ENCODE measurements at places on chromosomes 12 and 14. TPM values are rescaled to one million over a fixed set of nuclear protein-coding genes. Genes with fewer than 3 reads are reported as not detected.

GRCh38 chr14:69047255-69047654 is 68.2 kb upstream of the ACTN1 start:
- no peak for DNase-seq

DNA sequence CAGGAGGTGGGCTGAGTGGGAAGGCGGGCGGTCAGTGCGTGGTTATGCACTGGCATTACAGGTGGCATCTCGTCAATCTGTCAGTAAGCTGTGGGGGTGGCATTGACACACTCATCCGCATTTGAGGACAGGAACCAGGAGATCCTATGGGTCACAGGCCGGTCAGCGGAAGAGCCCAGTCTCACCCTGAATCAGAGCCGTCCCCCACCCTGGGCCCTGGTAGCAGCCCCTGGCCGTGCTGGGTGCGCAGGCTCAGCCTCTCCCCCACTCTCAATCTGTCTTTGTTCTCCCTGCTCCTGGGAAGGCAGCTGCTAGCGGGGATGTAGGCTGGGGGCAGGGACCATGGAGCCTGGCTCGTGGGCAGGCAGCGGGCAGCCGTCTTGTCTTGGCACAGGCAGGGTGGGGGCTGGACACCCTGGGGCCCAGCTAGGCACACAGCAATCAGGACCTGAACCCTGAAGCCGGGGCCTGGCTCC is 5.1 kb downstream of the INF2 start:
- no peak for DNase-seq

DNA sequence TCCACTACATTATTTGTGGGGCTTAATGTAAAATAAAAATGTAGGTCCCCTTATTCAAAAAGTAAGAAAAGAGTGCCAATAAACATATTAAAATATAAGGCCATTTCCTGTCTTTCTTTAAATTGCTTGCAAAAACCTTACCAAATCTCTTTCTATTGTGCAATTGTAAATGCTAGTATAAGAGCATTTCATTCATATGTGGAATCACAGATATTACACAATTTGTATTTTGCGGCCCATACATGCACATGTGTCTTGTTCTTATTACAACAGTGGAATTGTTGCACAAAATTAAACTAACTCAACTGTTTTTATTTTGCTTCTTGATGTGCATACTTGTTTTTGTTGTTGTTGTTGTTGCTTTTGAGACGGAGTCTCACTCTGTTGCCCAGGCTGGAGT is 20.1 kb upstream of the CRADD start:
- DNase-seq, result no peak

DNA sequence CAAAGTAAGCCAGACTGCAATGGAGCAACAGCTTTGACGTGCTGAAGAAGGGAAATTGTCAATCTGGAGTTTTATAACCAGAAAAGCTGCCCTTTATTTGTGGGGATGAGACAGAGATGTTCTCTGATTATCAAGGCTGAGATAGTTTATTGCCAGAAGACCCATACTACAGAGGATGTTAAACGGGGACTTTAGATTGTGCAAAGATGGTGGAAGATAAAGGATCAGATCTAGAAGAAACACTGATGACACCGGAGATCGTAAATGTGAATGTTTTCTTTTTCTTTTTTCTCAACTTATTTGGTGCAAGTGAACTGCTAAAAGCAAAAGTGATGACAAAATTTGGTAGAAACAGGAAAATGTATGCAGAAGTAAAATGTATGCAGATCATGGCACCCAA is 178.3 kb upstream of the PLEKHG7 start:
- DNase-seq, result no peak

The ARL1 gene
- total RNA-seq, result 59.2 TPM

The LRTM2 gene
- not detected for total RNA-seq

GRCh38 chr12:114762490-114763110 is 78.6 kb upstream of the TBX3 start:
- no peak for DNase-seq

DNA sequence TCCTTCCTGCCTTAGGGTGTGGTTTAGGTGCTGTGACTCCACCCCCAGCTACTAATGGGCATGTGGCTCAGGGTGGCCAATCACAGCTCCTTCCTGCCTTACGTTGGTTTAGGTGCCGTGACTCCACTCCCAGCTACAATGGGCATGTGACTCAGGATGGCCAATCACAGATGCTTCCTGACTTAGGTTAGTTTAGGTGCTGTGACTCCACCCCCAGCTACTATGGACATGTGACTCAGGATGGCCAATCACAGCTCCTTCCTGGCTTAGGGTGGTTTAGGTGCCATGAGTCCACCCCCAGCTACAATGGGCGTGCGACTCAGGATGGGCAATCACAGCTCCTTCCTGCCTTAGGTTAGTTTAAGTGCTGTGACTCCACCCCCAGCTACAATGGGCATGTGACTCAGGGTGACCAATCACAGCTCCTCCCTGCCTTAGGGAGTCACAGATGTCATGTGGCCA is 163.9 kb downstream of the TBX5 start:
- DNase-seq, result no peak

- DNase-seq, result no peak
These were observed 1.2 kb upstream of the COX14 start for GRCh38 chr12:50110762-50111351.

DNA sequence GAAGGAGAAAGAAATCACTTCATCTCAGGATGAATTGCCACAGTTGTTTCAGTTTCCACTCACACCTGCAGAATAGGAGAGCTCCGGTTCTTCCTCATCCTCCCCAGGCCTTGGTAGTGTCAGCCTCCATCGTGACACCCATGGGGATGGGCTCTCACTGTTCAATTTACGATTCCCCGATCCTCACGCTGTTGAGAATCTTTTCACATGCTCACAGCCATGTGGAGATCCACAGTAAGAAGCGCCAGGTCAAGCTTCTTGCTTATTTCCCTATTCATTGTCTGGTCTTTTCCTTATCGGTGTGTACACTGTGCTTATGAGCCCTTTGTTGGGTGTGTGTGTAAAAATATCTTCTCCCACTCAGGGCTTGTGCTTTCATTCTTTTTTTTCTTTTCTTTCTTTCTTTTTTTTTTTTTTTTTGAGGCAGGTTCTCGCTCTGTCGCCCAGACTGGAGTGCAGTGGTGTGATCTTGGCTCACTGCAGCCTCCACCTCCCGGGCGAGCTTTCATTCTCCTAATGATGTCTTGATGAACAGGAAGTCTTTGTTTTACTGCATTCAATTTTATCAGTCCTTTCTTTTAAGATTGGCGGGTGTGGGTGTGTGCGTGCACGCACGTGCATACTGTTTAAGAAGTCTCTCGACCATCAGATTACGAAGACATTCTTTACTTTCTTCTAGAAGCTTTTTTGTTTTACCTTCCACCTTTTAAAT is 21.5 kb downstream of the RIN3 start:
- DNase-seq, result no peak

DNA sequence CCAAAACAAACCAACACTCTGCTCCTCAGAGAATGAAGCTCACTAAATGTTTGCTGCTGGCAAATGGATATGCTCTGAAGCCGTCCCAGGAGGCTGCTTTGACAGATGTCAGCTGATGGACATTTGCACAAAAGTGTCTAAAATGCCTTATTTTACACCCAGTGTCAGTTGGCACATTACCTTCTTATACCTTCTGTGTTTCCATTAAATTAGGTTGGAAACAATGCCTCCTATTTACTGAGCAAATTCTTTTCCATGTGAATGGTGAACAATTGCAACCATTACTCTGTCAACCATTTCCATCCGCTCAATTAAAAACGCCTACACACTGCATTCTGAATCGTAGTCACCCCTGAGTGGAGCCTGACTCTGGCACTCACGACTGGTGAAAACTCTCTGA is 1679.9 kb upstream of the FLRT2 start:
- DNase-seq, result no peak

The CD27 gene
- not detected for total RNA-seq

The KIF5A gene
- total RNA-seq, result 0.46 TPM

DNA sequence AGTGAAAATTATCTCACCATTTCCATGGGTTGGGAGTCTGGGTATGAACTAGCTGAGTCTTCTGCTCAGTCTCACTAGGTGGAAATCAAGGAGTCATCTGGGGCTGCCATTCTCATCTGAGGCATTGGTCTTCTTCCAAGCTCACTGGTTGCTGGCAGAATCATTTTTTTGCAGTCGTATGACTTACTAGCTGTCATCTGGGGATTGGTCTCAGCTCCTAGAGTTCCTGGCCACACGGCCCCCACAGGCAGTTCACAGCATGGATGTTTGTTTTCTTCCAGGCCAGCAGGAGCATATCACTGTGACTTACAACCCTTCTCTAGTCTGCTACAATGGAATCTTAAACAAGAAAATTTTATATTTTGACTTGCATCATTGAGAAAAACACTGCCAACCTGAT is 18.6 kb upstream of the OR10AD1 start:
- no peak for DNase-seq

- no peak for DNase-seq
These were observed 15.5 kb downstream of the FZD10 start for GRCh38 chr12:130177635-130178242.

GRCh38 chr14:72610096-72610830 is 283.6 kb downstream of the DPF3 start:
- no peak for DNase-seq

The CCDC184 gene
- 13.3 TPM for total RNA-seq

The PTPRQ gene
- total RNA-seq, result not detected

DNA sequence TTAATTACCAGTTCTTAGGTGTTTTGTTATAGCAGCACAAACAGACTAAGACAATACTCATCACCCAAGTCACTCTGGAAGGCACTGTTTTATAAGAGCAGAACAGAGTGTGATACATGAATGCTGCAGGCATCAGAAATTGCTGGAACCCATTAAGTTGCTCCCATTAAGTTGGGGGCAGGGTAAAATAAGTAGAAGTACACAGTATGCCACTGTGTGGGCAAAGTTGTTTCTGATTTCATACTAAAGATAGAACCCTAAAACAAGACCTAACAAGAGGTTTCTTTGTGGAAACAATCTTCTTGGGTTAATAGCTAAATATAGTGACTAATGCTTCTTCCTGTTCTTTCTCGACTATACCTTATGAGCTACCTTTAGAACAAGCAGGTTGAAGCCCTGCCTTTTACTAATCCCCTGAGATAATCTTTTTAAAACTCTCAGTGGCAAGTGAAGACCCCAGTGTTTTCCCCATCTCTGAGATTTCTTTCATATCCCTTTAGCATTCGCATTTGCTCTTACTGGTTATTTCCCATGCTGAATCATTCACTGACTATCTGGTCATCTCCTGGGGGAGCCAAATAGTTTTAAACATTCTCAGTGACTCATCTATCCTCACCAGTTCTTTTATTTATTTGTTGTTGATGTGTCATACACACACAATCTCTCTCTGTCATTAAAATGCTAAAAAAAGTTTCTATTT is 52.3 kb downstream of the SOCS2 start:
- DNase-seq, result no peak

DNA sequence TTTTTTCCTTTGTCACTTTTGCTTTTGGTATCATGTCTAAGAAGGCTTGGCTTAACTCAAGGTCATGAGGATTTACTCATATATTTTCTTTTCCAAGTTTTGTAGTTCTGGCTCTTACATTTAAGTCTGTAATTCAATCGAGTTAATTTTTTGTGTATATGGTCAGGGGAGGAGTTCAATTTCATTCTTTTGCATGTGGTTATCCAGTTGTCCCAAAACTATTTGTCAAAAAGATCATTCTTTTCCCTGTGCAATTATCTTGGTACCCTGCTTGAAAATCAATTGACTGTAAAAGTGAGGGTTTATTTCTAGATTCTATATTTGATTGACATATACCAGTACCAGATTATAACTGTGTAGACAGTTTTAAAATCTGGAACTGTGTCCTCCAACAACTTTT is 10.2 kb downstream of the USP15 start:
- DNase-seq, result no peak

DNA sequence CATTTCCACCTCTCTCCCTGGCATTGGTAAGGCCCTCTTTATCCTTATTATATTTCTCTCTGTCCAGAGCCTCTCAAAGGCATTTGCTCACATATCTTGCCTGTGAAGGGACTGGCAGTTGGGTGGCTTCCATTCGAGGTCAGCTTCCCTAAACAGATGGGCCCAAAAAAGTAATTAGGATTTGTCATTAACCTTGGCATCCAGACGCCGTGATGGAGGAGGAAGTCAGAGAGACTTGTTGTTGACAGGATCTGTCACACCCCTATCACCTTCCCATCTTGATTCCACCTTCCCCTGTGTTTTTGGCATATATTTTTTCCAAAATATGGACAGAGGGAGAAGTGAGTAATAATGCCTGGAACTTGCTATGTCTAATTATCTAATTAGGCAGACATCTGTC is 54.0 kb upstream of the OAS1 start:
- DNase-seq, result no peak

DNA sequence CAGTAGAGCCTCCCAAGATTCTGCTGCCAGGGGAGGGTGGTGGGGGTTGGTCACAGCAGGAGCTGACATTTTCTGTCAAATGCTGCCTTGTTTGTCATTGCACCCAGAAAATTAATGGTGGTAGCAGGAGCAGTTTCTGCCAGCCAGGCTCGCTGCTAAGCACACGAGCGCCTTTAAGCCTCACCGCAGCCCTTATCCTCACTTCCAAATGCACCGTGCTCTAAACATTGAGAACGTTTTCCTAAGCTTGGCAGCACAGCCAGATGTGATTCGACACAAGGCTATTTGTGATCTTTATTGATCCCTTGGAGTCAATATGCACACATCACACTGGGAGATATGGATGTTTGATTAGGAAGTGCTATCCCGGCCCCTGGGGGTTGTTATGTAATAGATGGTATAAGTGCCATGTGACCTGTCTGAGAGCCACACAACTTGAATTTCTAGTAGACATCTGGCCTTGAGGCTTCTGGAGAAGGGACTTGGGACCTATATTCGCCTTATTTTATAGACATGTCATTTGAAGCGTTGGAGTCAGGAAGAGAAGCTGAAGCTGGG is 31.6 kb upstream of the BEGAIN start:
- no peak for DNase-seq

GRCh38 chr14:90301122-90301521 is 30.6 kb downstream of the NRDE2 start:
- DNase-seq, result no peak

The GRIP1 gene
- total RNA-seq, result 36.2 TPM

The SLC48A1 gene
- total RNA-seq, result 65.5 TPM

The BICDL1 gene
- total RNA-seq, result 2.8 TPM

DNA sequence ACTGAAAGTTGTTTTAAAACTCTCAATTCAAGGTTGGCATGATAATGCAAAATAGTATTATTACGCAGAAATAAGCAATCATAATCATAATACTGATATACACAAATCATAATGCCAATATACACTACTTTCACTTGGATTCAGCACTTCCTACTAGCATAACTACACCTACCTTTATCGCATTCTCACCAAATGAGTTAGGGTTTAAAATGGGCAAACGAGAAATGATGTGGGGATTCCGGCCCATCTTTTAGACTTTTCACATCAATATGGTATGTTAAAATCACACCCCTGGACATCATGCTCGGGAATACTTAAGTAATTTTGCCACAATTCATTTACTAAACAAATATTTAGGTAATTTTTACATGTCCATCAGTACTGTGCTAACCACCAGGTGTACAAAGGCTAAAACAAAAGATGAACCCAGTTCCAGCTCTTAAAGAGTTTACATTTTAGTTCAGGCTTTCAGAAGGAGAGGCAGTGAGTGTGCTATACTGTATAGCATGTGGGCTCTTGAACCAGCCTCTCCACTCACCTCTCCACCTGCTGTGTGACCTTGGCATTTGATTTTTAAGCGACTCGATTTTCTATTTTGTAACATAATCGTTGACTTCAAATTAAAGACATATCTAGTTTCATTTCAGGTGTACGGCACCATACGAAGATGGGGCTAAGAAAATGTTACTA is 1.1 kb upstream of the USP15 start:
- no peak for DNase-seq

All from endothelial cell (in vitro differentiated cells).